ENCODE measurements at places on chromosomes 3 and 15.
A peak's percentile ranks its signal among the peaks of the same experiment; 100 is the strongest.

DNA sequence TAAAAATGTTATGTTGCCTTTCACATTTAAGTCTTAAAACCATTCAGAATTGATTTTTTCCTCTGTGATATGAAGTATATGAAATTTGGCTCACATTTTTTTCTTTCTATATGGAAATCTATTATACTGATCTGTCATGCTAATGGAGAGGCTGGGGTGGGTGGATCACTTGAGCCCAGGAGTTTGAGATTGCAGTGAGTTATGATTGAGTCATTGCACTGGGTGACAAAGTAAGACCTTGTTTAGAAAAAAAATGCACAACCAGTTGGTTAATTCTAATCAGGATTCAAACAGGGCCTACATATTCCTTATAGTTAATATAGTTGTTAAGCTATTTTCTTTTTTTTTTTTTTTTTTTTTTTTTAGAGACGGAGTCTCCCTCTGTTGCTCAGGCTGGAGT lies 230.5 kb downstream of the MFSD1 start:
- no peak for DNase-seq

DNA sequence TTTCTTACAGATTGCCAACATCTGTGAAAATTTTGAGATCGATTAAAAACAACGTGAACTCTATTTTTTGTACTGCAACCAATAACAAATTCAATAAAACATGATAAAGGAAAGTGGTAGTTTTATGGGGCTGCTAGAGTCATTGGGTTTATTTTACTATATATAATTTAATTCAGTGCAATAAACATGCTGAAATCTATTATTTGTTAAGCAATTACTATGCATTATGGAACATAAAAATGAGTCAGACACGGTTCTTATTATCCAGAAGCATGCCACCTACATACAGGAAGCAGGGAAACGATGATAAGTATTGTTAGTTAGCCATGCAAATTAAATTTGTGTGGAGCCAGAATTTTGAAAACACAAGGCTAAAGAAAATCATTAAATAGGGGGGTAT lies 27.2 kb downstream of the NPHP3 start:
- DNase-seq, result no peak

DNA sequence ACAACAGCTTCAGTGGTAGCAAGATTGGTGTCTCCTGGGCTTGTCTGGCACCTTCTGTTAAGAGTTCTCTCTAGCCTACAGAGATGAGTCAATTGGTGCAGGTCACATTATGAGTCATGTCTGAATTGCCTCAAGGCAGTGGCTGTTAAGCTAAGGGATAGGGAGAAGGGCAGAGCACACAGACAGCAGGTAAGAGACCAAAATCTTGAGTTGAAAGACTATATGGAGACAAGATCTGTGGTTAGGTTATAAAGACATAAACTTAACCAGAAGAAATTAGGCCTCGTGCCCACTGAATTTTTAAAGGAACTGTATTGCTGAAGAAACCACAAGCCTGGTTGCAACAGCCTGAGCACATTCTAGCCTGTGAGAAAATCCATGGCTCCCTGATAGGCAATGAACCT lies 19.2 kb upstream of the KPNA1 start:
- DNase-seq, result no peak

GRCh38 chr3:54621184-54621583 lies 306.7 kb downstream of the LRTM1 start:
- DNase-seq, result no peak

GRCh38 chr3:127458696-127459604 lies 131.6 kb downstream of the TPRA1 start:
- no peak for DNase-seq

- no peak for DNase-seq
Measured at GRCh38 chr3:96331341-96331740, 483.1 kb upstream of the EPHA6 start.

GRCh38 chr3:77134769-77135168 lies 94.9 kb downstream of the ROBO2 start:
- DNase-seq, result no peak

DNA sequence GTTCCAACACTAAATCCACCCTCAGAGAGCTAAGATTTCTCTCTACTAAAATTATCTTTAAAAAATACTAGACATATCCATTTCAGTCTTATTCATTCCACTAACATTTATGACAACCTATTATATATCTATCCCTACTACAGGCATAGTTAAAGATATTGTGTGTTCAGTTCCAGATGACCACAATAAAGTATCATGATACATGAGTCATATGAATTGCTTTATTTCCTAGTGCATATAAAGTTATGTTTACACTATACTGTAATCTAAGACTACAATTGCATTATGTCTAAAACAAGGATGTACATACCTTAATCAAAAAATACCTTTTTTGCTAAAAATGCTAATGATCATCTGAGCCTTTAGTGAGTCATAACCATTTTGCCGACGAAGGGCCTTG lies 19.4 kb downstream of the SHOX2 start:
- DNase-seq, result no peak

GRCh38 chr3:124780761-124781475 lies 50.7 kb downstream of the UMPS start:
- DNase-seq, result peak; percentile 83

DNA sequence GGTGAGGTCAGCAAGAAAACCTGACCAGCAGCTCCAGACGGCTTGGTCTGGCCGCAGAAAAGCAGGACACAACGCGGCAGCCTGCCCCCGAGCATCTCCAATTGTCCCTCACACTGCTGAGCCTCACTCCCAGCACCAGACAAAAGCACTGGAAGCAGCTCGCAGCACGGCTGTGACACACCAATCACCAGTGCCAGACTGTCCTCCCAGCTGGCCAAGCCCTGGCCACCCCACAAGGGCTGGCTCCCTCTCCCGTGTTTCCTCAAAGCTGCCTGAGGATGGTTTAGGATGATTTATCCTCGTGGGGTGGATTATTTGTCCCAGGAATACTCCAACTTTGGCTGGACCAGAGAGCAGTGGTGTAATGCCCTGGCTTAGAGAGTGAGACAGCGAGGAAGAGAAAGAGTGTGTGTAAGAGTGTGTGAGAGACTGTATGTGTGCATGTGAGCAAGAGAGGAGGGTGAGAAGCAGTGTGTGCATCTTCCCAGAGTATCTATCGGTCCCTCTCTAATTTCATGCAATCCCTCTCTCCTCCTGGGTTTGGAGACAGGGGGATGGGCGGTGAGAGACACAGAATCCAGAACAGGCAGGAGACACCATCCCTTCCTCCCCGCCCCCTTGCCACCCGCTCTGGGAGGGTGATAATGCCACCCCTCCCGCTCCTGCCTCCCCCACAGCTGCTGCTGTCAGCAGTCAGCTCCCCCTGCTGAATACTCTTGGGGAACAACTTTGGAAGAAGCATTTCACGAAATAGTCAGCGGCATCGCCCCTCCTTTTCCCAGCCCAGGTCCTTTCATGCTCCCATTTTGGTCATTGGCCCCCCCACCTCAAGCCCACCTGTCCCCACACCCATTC lies 34.2 kb downstream of the SEMA5B start:
- no peak for DNase-seq

DNA sequence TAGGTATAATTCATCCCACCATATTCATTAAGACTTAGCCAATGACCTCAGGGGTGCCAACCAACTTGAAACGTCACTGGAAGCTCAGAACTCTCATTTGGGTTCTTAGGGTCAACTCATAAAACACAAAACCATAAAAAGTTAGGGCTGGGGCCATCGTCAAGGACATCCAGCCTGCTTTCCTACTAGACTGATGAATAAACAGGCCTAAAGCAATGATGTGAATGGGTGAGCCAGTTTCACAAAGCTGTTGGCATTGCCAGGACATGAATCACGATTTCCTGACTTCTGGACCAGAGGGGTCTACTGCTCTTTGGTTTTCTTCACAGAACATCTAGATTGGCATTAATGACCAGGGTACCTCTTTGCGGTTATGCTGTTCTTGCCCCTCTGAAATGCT lies 64.7 kb downstream of the EOMES start:
- DNase-seq, result no peak

DNA sequence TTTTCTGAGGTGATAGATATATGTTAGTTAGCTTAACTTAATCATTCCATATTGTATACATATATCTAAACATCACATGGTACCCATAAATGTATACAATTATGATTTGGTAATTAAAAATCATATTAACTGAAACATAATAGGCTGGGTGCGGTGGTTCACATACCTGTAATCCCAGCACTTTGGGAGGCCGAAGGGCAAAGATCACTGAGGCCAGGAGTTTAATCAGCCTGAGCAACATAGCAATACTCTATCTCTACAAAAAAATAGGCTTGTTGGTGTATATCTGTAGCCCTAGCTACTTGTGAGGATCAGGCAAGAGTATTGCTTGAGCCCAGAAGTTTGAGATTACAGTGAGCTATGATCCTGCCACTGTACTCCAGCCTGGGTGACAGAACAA lies 20.9 kb downstream of the RAB7A start:
- DNase-seq, result no peak

GRCh38 chr3:101890716-101891115 lies 41.4 kb downstream of the NFKBIZ start:
- DNase-seq, result no peak

DNA sequence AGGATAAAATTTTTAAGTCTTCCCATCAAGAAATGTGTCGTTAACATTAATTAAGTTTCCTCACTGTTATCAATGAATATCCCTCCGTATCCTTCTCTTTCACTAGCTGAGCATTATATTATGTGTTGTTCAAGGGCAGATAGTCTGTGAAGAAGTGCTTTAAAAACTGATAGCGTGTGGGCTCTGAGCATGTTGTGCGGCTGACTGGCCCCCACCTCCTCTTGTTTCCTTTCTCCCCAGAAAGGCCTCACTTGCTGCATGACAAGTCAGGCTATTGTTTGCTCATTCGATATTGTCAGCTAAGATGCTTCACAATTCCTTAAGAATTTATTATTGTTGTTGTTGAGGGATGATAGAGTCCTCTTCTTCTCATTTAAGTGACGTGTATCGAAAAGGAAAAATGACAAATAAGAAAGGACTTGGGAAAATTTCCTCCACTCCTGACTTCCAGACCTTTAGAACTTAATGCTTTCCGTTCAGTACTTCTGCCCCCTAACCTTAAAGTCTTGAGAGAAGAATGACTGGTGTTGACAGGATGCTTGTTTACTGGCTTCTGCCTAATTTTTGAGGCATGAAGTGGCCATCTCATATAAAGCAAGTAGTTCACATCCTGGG lies 298.3 kb downstream of the LPP start:
- no peak for DNase-seq

DNA sequence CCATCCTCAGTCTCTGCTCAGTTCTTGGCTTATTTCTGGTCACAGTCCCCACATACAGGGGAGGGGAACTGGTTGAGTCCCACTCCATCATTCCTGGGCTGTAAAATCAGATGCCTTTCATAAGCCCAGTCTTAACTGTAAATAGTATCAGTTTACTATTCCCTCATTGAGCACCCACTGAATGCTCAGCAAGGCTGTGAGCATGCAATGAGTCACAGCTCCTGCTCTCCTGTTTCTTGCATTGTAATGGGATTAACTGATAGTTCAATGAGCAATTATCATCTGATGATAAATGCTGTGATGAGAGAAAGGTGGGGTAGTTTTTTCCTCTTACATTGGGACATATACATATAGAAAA lies 113.6 kb upstream of the TPM1 start:
- no peak for DNase-seq

- DNase-seq, result no peak
Measured at GRCh38 chr3:81300324-81300927, 461.0 kb downstream of the GBE1 start.

DNA sequence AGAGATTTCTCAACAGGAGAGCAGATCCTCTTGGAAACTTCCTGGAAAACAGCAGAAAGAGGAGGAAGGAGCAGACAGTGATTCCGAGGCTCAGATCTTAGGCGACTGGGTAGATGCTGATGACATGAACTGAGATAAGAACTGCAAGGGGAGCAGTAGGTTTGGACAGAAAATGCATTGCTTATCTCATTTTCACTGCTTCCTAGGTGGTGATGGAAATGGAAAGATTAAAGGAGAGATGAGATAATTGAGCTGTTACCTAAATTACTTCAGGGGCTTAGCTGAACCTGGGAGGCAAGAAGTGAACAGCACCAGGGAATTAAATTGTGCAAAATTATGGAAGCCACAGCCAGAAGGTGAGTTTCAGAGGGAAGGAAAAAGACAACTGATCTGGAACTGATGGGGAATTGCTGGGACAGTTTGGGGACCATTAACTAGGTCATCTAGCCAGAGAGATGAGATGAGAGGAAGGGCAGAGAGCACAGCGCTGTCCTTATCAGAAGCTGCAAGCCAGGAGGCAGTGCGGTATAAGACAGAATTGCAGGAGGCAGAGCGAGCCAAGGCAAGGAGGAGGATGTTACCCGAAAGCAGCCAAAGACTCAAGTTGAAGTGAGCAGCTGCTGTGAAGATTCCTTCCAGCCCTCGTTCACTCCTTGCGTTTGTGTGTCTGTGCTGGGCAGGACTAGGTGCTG lies 140.4 kb downstream of the SRGAP3 start:
- no peak for DNase-seq

GRCh38 chr3:75737831-75738493 lies 47.4 kb downstream of the ZNF717 start:
- DNase-seq, result no peak

- DNase-seq, result no peak
Measured at GRCh38 chr3:156098437-156099035, 21.8 kb upstream of the KCNAB1 start.

DNA sequence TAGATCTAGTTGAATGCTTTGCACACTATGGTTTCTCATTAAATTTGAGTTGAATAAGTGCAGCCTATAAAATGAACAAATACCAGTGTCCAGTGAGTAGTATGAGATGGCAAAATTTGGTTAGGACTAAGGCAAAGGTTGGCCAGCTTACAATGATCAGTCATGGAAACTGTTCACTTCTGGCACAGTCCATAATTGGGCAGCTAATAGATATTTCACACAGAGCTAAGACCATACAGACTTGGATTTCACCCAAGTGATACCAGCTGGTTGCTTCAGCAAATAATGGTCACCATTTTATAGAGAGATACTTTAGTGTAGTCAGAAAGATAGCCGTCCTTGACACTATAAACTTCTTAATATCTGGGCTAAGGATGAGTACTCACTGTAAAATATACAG lies 15.7 kb downstream of the GAP43 start:
- no peak for DNase-seq

GRCh38 chr3:123078101-123078500 lies 11.3 kb downstream of the PDIA5 start:
- DNase-seq, result no peak

Data from heart right ventricle (tissue), 16 donors.